ENCODE measurements at places on chromosomes 4 and X. TPM values are rescaled to one million over a fixed set of nuclear protein-coding genes. Genes with fewer than 3 reads are reported as not detected.
A peak's percentile ranks its signal among the peaks of the same experiment; 100 is the strongest.

DNA sequence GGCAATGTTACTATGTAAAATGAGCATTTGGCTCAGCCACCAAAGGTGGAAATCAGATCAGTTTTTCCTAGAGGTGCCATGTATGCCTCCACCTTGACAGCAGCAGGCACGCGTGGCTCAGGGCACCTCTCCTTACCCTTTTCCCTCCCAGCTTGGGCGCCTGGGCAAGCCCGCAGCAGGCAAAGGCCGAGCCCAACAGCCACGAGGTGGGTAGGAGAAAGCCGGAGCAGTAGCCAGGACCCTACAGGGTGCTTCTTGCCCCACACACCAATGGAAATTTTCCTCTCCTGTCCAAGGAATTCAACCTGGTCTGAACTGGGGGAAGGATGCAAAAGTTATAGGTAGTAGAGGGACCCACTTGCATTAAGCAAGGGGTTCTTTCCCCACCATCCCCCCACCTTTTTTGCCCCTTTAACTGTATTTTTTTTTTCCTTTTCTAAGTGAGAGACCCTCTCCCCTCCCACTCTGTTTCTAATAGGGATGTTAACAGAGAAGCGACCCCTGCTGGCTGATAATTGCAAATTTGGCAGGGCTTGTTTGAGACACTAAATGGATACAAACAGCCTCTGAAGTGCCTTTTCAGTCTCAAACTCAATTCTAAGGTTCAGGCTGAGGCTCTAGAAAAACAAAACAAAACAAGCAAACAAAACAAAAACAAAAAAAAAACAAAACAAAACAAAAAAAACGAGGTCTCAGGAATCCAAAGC, 895.1 kb downstream of the PCDH18 start:
- no peak overlapping the region for H3K27ac ChIP-seq
- DNase-seq: no peak
- no peak overlapping the region for H3K4me3 ChIP-seq
- peaks cover 18% of the 10 kb centered on the region for H3K4me1 ChIP-seq
- H3K36me3 ChIP-seq: no peaks in the 10 kb centered on the region

DNA sequence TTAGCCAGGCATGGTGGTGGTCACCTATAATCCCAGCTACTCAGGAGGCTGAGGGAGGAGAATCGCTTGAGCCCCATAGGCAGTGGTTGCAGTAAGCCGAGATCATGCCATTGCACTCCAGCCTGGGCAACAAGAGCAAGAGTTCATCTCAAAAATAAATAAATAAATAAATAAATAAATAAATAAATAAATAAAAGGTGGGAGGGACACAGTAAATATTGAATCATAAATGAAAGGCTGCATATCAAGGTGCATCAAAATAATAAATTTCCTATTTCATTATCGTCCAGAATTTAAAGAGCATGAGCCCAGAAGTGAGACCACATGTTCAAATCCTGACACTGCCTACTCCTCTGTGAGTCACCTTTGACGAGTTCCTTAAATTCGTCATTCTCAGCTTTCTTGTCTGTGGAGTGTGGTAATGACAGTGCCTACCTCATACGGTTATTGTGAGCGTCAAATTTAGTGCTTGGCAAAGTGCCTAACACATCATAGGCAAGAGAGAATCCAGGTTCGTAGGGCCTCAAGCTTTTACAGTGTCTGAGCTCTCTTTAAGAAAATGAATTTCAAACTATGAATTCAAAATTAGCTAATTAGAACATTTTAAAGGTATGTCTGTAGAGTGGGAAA, 49.9 kb downstream of the IL15 start:
- H3K4me1 ChIP-seq: peaks cover 7% of the 10 kb centered on the region
- no peak for DNase-seq
- no peak overlapping the region for H3K27ac ChIP-seq

GRCh38 chrX:108285356-108285755, 152.9 kb downstream of the COL4A6 start:
- no peaks in the 10 kb centered on the region for H3K27me3 ChIP-seq
- DNase-seq: no peak
- H3K4me1 ChIP-seq: peaks cover 3% of the 10 kb centered on the region
- no peaks in the 10 kb centered on the region for H3K36me3 ChIP-seq

DNA sequence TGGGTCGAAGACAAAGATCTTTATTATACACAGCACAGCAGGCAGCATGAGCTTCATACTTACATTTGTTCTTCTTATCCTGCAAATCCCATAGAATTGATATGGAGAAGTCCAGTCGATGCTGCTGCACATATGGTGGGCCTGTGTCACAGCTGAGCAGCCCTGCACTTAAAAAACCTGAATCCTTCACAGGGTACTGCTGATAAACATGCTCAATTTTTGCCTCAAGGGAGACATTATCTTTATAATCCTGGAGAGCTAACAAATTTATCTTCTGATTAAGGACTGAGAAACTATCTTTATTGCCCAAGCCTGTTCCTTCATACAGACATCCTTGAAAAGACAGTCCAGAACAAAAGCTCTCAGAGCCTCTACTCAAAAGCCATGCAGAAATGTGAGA, 434.4 kb upstream of the FAM47C start:
- no peaks in the 10 kb centered on the region for H3K36me3 ChIP-seq
- DNase-seq: no peak
- no peak overlapping the region for H3K27ac ChIP-seq

DNA sequence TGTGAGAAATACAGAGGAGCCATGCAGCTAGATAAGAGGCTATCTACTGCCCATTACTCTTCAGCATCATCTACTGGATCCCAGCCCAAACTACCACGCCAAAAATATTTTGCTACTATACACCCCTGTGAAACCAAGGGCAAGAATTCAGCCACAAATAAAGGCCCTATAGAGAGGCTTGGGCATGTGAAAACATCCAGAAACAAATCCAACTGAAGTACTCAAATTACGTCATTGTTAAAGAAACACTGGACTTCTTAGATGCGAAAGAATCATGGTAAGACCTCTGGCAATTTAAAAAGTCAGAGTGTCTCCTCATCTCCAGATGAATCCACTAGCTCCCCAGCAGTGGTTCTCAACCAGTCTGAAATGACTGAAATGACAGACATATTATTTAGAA, 12.8 kb downstream of the NDST3 start:
- H3K27ac ChIP-seq: no peak overlapping the region
- no peak for DNase-seq
- no peaks in the 10 kb centered on the region for H3K4me1 ChIP-seq

- no peak for DNase-seq
- no peak overlapping the region for H3K27ac ChIP-seq
- no peak overlapping the region for H3K4me3 ChIP-seq
- peaks cover 3% of the 10 kb centered on the region for H3K4me1 ChIP-seq
- no peaks in the 10 kb centered on the region for H3K36me3 ChIP-seq
Observed at GRCh38 chr4:36753048-36753447, 471.6 kb downstream of the DTHD1 start.

DNA sequence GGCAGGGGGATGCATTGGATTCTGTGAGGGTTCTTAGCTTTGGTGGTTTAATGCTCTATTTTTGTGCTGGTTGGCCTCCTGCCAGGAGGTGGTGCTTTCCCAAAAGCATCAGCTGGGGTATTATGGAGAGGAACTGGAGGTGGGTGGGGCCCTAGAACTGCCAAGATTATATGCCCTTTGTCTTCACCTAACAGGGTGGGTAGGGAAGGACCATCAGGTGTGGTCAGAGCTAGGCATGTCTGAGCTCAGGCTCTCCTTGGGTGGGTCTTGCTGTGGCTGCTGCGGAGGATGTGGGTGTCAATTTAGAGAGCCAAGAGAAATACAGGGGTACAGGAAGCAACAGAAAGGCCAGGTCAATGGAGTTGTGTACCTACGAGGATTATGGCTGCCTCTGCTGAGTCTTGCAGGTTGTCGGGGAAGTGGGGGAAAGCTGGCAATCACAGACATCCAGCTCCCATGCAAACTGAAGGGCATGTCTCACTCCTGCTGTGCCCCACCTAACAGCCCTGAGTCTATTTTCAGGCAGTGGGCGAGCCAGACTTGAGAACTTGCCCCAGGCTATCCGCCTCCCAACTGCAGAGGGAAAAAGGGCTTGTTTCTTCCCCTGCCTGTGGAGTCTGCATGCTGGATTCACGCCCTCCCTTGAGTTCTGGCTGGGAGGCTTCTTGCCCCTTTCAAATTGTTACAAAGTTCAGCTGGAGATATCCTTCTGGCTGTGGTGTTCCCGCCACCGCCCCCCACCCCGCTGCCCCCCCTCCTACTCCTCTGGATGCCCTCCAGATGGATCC, 212.0 kb downstream of the COMMD8 start:
- no peak for DNase-seq
- no peaks in the 10 kb centered on the region for H3K36me3 ChIP-seq
- H3K4me3 ChIP-seq: no peak overlapping the region
- no peak overlapping the region for H3K27ac ChIP-seq

- H3K27me3 ChIP-seq: no peaks in the 10 kb centered on the region
- no peak overlapping the region for H3K4me3 ChIP-seq
- no peaks in the 10 kb centered on the region for H3K4me1 ChIP-seq
Observed at GRCh38 chr4:83503974-83504373, 19.1 kb upstream of the ABRAXAS1 start.

DNA sequence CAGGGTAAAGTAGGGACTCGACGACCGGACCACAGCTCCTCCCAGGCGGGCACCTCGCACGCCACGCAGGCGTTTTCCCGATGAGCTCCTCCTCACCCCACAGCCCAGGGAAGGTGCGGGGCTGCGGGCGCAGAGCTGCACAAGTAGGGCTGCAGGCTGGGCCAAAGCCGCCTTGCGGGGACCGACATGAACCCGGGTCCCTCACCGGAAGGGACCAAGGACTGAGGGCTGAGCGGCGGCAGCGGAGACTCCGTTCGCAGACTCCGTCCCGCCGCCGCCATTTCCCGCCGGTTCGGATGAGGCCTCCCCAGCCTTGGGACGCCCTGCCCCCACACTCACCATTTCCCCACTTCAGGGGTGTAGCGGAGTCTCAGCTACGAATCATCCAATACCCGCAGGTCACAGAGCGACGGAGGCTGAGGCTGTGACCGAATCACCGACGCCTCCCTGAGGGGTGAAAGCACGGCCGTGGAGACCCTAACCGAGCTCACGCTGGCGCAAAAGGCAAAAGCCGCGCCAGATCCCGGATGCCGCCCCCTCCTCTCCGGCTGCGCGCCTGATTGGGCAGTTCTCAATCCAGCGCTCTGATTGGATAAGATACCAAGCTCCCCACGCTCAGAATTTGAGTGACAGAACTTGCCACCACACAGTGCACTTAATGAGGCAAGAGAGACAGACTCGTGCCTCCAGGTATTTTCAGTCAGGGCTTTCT, at the start of gene ZNF732:
ZNF732 (minus strand) TSS at position 506 of the 712 bp plus-strand sequence; CDS start at position 342, 164 bp downstream.
- H3K27ac ChIP-seq: no peak within 1 kb of the TSS
- no peaks in the 10 kb centered on the region for H3K4me1 ChIP-seq
- H3K36me3 ChIP-seq: peaks cover 8% of the 10 kb centered on the region
- peak; percentile 62 for DNase-seq

DNA sequence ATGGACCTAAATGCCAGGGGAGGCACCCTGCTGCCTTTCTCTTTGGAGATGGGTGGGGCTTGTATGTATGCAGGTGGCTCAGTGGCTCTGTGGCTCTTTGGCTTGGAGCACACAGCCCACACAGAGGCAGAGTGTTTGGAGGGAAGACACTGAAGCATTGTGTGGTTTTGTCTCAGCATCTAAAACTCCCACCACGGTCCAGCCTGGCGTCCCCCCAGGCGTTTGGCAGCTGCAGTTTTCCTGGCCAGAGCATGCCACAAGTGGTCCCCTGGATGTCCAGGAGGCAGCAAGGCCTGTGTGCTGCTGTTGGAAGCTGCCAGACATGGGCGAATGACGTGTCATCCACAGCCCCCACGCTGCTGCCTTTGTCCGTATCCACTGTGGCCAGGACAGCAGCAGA, 32.2 kb upstream of the PSAPL1 start:
- no peaks in the 10 kb centered on the region for H3K4me1 ChIP-seq
- DNase-seq: no peak
- H3K4me3 ChIP-seq: no peak overlapping the region
- no peak overlapping the region for H3K27ac ChIP-seq
- H3K27me3 ChIP-seq: peaks cover 11% of the 10 kb centered on the region

The SPATA4 gene
- 0.20 TPM for total RNA-seq

The C4orf50 gene
- total RNA-seq: 0.02 TPM

The ETDB gene
- not detected for total RNA-seq
